ENCODE measurements at places on chromosomes 1 and 21.

- DNase-seq, result no peak
Observed at GRCh38 chr1:110585481-110585880, 20.7 kb downstream of the KCNA2 start.

GRCh38 chr1:187067160-187067559, 238.4 kb downstream of the PLA2G4A start:
- no peak for DNase-seq

- no peak for DNase-seq
Observed at GRCh38 chr1:52476943-52477342, 72.5 kb downstream of the PRPF38A start.

DNA sequence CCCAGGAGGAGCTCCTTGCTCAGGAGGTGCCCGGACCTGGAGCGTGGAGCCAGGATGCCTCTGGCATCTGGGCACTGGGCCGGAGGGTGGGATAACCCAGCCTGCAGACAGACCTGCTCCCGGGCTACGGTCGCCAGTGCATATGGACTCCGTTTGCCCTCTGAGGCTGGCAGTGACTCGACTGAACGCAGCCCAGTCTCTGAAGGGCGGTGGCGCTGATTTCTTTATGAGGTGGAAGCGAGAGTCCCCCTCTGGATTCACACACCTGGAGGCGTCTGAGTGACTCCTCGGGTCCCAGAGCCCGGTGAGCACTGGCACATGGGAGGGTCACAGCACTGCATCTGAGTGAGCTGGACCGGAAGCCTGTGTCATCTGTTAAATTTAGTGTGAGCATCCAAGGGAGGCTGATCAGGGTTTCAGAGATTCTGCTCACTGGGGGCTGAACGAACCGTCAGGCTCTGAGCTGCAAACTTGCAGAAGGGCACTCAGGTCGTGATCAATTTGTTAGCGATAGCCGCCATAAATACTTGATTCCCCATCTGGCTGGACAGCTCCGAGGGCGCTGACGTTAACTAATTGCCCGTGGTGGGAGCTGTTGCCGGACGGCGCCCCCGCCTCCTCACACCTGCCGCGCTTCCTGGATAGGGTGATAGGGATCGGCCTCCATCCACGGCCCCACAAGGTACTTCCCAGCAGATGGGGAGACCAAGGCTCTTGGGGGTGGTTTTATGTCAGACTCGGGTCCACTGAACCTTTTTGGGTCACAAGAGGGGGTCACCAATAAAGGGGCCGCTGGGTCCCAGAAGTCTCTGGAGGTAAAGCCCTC, 60.7 kb upstream of the TTC34 start:
- no peak for DNase-seq

- DNase-seq, result peak; percentile 67
Observed at GRCh38 chr1:16122916-16123315, 33.0 kb downstream of the EPHA2 start.

GRCh38 chr1:8356256-8357209, 38.6 kb downstream of the SLC45A1 start:
- no peak for DNase-seq

- DNase-seq, result no peak
Observed at GRCh38 chr1:14865106-14865505, 266.6 kb downstream of the KAZN start.

GRCh38 chr21:36788120-36788638, 89.3 kb downstream of the SIM2 start:
- DNase-seq, result peak; percentile 57

DNA sequence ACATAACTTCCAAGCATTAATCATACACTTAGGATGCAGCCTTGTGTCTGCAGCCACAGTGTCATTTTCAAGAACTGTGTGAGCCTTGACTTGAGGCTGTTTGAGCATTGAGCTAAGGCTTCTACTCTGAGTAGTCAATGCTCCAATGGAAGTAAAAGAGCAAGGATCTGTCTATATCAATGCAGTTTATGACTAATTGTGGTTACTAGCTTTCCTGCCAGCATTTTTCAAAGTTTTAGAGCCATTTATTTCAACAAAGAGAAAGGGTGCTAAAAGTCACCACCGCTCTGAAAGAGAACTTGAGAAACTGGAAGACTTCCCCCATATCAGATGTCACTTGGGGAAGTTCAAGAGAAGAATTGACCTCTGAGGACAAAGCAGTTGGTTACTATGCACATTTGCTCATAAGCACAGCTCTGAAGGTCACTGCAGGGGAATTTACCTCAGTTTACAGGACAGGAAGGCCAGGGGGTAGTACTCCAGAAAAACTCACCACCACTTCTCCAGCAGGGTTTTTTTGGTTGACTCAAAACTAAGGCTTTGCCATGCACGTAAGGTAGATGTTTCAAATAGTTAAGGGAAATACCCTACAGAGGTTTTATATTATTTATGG, 24.5 kb upstream of the RGS1 start:
- peak; percentile 89 for DNase-seq

DNA sequence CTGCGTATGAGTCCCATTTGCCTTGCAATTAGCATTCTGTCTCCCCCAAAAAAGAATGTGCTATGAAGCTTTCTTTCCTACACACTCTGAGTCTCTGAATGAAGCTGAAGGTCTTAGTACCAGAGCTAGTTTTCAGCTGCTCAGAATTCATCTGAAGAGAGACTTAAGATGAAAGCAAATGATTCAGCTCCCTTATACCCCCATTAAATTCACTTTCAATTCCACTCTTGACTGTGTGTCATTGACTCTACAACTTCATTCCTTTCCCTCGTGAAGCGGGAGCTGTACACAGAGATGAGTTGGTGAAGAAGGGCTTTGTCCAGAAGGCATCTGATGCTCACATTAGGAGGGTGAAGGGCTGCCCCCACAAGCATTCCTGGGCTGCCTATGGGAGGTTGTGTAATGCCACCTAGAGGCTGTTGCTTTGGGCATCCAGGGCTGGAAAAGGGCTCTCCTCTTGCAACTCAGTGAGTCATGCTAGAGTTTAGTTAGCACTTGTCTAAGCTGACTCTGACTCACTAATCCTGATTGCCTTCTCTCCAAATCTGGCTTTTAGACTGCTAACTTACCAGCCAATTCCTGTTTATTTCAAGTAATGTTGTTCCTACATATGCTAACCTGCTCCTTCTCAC, 1.8 kb downstream of the SPRR1B start:
- DNase-seq, result peak; percentile 85

GRCh38 chr1:15206418-15207030, 40.5 kb upstream of the FHAD1 start:
- peak; percentile 50 for DNase-seq

- DNase-seq, result peak; percentile 94
Observed at GRCh38 chr1:201114245-201115131, 2.3 kb upstream of the CACNA1S start.

DNA sequence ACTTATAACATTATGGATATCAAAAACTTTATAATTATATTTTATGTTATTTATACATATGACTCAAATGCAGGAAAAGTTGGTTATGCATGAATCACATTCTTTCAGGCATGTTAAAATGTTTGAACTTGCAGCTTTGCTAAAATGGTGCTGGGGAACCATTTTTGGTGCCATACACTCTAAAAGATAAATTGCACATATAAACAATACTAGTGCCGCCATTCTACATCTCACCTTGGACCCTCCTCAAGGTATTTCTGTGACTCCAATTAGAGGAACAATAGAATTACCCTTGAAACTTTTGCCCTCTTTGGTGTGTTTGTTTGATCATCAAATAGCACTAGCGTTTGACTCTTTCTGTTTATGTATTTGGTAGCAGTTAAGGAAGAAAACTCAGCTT, 997 bp downstream of the PRKACB start:
- DNase-seq, result peak; percentile 51

DNA sequence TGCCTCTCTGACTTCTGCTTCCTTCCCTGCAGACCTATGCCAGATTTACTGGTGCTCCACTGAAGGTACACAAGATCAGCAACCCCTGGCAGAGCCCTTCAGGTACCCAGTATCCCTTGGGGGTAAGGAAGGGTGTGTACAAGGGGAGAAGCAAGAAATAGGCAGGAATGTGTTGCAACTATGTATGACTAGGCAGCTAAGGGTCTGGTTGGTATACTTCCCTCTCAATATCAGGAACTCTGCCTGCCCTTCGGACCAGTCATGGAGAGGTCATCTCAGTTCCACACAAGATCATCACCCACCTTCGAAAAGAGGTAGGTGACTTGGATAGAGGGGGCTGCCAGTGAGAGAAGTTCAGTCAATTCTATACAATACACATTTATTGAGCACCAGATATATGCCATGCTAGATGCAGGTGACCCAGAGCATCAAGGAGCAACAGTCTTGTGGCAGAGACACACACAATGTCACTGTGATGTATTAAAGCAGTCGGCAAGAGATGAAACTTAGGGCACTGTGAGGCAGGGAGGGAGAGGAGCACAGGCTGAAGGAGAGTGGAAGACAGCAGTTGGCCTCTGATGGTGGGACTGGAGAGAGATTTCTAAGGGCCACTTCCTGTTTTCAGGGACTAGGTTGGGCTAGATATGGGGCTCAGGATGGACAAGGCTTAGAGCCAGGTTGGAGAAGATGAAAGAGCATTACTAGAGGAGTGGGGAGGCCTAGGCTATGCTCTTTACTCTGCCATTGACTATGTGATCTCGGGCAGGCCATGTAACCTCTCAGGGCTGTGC, 2.0 kb downstream of the MTX1 start:
- DNase-seq, result no peak

DNA sequence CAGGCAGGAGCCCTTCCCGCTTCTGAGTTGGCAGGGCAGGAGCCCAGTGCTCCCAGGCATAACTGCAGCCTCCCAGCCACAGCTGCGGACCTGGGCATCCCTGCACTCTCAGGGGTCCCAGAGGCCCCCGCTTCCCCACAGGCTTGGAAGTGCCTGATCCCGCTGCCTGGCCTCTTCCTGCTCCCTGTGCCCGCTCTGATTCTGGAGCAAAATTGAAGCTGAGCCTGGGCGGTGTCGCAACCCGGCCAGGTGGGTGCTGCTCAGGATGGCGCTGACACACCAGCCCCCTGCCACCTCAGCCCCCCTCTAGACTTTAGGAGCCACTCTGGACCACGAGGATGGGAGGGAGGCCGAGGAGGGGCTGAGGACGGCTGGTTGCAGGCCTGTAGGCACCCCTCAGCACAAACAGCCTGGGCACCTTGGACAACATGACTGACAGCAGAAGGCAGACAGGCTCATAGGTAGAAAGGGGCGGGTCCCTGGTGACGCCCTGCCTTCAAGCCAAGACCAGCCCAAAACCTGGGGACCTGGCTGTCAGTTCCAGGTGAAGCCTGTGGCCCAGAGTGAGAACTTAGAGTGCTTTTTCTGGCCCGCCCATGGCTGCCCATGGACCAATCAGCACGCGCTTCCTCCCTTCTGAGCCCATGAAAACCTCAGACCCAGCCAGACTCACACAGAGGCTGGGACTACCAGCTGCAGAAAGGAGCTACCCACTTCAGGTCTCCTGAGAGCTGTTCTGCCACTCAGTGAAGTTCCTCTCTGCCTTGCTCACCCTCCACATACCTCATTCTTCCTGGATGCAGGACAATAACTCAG, 7.2 kb downstream of the HLCS start:
- no peak for DNase-seq

DNA sequence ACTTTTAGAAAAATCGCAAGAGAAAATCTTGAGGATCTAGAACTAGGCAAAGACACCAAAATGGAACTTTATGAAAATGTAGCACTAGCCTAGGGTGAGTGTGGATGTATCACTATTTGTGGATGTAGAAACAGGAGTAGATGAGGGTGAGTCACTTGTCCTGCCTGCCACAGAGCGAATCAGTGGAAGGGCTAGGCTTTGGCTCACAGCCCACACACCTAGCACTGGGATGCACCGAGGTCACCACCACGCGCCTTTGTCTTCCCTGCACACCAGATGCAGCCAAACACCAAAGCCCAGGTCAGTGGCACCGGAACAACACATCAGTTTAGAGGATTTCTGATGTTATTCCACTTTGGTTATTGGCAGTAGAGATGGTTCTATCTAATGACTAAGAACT, 38.2 kb downstream of the PKNOX1 start:
- DNase-seq, result peak; percentile 34

DNA sequence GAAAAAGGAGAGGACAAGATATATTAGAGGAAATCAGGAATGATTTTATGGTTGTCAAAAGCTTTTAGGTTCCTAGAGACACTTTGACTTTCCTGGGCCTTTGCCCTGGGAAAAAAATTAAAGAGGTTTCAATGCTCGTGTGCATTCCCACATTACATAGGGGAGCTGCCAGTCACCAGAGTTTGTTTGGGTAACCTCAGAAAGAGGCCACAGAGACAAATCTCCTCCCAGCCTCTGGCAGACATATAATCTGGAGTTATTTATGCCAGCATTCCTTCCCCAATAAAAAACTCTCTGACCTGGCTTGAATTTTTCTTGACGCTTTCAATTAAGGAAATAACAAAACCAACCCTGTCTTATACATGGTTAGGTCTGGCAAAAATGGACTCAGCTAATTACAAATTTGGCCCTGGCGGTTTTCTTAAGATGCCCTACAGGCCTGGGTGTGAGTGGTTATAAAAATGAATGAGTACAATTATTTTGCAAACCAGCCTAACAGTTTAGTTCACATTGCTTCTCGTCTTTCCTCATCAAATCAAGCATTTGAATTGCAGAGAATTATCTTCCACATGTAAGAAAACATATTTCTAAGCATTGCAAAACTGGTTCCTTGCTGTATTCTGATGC, 63.7 kb downstream of the WLS start:
- DNase-seq, result no peak

DNA sequence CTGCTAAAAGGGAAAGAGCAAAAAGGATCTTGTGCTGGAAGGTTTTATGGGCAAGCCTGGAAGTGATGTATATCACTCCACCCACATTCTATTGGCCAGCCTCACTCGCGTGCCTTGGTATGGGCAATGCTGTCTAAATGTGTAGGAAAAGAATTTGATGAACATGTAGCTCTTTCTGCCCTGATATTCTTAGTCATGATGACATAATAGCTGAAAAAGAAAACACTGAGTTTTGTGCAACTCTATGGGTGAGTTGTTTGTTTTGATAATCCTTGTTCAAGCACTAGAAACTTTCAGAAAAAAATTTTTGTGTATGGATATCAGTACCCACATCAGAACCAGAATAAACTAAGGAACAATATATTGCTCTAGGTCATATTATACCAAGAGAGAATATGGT, 231.5 kb upstream of the ST6GALNAC5 start:
- peak; percentile 26 for DNase-seq

GRCh38 chr1:71930511-71930910, 351.8 kb downstream of the NEGR1 start:
- DNase-seq, result no peak

DNA sequence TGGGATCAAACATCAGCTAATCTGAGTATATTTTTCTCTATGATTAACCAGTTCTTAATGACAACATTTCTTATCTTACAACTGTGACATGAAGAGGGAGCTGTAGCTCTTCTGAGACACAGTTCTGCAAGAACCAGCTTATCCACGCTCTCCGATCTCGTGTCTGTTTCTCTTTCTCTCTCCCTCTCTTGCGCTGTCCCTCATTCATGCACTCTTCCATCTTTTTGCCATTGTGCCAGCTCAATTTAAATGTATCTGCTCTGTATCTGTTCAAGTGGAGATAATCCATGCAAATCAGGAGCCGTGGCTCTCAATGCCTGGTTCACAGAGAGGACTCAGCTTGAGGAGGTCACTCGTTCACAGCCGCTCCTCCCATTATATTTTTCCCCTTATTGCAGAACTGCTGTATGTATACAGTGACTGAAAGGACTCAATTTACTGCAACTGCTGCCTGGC, 494.7 kb upstream of the ADGRL2 start:
- DNase-seq, result peak; percentile 37
